Stimulated activated CD4-positive, alpha-beta T cell treated with anti-CD3 and anti-CD28 coated beads, Interleukin-4, amount 100 ng/mL, for 24 hours (primary cell): ENCODE measurements at places on chromosomes 16 and 17.

DNA sequence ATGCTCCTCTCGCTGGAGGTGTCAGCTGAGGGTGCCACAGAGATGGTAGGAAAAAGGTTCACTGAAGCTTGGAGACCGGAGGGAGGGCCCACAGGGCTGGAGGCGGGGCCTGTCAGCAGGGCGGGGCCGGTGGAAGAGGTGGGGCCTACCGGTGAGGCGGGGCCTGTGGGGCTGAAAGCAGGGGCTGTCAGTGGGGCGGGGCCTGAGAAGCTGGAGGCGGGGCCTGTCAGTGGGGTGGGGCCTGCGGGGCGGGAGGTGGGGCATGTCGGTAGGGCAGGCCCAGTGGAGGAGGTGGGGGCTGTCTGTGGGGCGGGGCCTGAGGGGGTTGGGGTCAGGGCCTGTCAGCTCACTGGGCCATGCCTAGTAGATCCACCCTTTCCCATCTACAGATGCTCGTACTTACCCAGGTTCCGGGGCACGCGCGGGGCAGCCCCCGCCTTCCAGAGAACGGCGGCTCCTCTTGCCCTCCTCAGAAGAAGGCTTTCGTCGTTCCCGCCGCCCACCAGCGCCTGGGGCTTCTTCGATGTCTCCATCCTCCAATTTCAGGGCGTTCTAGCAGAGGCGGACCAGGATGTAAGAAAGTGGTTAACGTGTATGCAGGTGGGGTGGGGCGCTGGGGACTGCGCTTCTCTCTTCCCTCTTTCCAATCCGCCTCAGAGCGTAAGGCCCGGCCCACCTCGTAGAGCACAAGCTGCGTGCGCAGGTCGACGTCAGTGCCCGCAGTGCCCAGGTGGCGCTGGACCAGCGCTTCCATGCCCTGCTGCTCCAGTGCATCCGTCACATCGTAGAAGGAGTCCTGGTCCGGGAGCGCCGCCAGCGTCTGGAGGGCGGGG is 9.8 kb downstream of the TMEM208 start:
- peak; percentile 80 for DNase-seq

- no peak for DNase-seq
These were observed 57.4 kb downstream of the SYNRG start for GRCh38 chr17:37551788-37552187.

- DNase-seq = no peak
These were observed 20.0 kb upstream of the ZFHX3 start for GRCh38 chr16:73067671-73068540.

DNA sequence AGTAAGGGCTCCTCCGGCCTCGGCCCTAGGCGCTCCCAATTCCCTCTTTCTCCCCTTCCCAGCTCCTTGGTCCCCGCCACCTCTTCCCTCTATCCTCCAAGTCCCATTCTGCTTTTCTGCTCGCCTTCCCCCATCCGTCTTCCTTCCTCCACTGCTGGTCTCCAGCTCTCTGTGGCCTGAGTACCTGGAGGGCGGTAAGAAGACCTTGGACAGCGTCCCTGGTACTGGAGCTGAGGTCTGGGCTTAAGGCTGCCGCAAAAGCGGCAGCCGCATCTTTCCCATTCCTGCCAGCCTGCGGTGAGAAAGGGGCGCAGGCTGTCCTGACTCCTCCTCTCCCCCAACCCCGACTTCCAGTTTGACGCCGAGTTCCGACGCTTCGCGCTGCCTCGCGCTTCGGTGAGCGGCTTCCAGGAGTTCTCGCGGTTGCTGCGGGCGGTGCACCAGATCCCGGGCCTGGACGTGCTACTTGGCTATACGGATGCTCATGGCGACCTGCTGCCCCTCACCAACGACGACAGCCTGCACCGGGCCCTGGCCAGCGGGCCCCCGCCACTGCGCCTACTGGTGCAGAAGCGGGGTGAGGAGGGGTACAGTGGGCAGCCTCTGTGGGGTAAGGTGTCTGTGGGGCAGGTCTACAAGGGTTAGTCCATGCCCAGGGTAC is 471 bp downstream of the PARD6A start:
- DNase-seq = no peak

DNA sequence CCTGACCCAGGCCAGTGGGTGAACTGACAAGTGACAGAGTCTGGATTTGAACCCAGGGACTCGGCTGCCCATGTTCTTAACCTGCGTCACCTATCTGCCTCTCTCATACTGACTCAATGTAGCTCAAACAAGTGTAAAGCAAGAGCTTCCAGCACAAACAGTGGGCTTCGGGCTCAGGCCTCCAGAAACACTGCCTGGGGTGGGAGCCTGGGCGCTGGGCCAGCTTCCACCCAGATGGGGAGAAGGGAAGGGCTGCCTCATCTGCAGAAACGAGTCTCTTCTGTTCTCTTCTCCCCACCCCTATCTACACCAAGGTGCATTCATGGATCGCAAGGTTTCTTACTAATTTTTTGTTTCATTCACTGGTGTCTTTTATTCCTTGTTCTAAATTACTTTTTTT is 1.3 kb downstream of the CDRT4 start:
- DNase-seq = no peak

DNA sequence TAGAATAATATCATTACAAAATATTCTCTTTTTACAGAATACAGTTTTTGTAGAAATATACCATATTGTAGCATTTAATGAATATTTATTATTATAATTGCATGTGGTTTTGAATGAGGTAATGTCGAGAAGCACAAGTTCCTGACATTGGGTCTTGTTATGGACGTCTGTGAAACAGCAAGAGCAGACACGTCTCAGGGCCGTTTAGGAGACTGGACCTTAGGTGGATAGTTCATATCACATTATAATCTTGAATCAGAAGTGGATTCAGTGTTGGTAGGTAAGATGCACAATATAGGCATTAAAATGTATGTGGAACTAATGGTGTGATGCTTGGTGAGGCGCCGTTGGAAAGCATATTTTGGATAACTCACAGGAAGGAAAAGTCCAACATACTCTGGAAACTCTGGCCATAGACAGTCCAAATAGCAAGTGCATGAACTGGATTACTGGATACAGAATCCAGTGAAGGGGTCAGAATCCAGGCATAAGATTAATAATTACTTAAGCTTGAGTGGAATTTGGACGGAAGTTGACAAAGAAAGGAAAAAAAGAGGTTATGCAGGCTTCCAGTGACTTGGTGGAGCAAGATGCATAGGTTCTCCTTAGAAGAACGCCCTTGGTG is 17.2 kb downstream of the ABCA8 start:
- DNase-seq = no peak

- no peak for DNase-seq
These were observed 1.9 kb downstream of the NOD2 start for GRCh38 chr16:50695017-50696000.

DNA sequence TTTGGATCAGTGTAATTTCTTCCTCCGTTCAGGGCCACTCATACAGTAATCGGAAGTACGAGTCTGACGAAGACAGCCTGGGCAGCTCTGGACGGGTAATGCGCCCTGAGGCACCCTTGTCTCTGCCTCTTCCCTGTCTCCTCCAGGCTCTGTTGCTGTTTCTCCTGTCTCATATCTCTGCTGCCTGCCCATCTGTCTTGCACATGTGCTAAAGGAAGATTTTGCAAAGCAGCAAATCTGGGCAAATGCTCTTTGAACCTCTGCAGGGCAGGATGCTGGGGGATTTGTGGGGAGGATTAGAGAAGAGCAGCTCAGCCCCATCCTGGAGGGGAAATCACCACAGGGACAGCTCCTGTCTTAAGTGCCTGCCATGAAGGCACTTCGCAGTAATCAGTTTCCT is 32.4 kb upstream of the POLR3E start:
- DNase-seq = no peak

DNA sequence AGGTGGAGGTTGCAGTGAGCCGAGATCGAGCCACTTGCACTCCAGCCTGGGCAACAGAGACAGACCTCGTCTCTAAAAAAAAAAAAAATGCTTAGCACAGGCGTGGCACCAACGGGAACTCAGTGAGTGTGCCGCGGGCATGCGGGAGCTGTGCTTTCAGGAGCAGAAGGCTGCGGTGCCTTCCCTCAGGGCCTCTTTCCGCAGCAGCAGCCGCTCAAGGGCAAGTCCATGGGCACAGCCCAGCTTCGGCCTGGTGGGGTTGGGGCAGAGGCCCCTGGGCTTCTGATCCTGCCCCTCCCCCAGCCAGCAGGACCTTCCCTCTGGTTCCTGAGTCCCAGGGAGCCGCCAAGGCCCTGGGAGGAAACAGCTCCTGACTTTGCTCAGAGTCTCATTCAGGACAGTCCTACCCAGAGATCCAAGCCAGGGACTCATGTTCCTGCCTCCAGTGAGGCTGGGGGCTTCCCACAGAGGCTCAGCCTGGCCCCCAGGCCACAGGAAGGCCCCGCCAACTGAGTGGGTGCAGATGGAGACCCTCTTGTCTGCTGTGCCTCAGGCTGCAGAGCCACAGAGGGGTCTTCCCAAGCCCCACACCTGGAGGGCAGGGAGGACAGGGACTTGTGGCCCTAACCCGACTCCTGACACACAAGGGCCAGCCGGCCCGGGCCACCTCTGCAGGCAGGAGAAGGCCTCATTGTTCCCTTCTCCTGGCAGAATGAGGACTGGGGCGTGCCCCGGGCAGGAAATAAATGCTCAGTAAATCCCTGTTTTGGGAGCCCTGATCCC is 3.3 kb upstream of the ZG16B start:
- DNase-seq = no peak

- no peak for DNase-seq
These were observed 608 bp upstream of the COX10 start for GRCh38 chr17:14068542-14069250.

GRCh38 chr16:77674888-77675287 is 47.4 kb upstream of the NUDT7 start:
- no peak for DNase-seq

GRCh38 chr16:59212492-59213024 is 478.4 kb upstream of the GOT2 start:
- DNase-seq = no peak

DNA sequence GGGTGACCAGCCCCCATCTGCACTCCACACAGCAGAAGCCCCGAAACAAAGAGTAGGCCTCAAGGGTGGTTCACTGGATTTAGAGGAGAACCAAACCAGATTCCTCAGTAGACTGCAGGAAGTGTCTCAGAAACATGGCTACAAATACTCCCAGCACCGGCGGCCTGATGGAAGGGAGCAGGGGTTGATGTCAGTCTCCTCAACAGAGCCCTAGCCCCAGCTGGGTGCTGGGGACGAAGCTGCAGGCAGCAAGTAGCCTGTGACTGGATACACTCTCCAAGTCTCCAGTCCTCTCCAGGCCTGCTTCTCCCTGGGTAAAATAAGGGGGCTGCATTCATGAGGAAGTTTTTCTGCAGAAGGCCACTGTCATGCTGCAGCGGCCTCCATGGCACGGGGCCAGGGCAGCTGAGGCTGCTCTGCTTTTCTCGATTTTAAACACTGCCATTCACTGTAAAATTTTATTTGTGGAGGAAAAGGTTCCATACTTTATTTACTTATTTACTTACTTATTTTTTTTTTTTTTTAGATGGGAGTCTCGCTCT is 36.7 kb upstream of the SREBF1 start:
- no peak for DNase-seq

DNA sequence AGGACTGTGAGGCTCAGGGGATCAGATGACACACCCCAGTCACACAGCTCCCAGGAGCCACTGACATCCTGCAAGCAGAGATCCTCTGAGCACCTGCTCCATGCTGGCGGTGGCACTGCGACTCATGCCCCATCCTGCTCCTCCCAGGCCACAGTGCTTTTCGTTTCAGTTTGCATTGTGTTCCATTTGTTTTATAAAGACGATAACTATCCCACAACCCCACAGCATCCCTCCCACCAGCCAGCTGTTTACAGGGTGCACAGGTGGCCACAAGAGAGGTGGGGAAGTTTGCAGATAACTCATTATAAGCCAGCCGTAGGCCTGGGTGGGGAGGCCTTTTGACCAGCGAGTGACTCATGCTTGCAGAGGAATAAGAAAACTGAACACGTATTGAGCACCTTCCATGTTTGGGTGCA is 28.2 kb downstream of the BCO1 start:
- no peak for DNase-seq

GRCh38 chr17:72920513-72920912 is 172.0 kb downstream of the SLC39A11 start:
- no peak for DNase-seq

DNA sequence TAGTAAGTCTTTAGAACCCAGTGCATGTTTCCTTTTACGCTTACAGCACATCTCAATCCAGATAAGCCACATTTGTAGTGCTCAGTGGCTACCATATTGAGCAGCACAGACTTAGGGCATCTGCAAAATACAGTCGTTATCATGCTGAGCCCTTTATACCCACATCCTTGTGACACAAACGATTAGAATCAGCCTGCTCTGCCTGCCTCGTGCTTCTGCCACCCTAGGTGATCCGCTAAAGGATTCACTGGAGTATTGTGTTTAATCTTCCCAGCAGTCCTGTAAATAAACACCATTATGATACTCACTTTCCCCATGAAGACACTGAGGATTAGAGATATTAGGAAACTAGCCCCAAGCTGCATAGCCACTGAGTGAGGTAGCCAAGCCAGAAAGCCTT is 51.3 kb upstream of the FA2H start:
- DNase-seq = no peak

DNA sequence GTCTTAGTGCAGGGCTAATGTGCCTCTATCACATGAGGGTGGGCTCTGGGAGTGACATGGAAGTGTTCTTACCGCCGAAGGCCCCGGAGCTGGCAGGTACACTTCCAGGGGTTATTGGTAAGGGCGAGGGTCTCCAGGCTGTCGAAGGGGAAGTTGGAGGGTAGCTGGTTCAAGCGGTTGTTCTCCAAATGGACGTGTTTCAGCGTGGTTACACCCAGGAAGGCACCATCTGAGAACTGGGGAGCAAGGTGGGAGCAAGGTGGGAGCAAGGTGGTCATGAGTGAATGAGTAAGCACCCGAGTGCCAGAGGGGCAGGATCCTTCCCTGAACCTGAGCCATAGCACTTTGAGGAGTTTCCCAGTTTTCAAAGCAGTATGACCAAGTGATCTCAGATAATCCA is 3.0 kb downstream of the CHAD start:
- no peak for DNase-seq

DNA sequence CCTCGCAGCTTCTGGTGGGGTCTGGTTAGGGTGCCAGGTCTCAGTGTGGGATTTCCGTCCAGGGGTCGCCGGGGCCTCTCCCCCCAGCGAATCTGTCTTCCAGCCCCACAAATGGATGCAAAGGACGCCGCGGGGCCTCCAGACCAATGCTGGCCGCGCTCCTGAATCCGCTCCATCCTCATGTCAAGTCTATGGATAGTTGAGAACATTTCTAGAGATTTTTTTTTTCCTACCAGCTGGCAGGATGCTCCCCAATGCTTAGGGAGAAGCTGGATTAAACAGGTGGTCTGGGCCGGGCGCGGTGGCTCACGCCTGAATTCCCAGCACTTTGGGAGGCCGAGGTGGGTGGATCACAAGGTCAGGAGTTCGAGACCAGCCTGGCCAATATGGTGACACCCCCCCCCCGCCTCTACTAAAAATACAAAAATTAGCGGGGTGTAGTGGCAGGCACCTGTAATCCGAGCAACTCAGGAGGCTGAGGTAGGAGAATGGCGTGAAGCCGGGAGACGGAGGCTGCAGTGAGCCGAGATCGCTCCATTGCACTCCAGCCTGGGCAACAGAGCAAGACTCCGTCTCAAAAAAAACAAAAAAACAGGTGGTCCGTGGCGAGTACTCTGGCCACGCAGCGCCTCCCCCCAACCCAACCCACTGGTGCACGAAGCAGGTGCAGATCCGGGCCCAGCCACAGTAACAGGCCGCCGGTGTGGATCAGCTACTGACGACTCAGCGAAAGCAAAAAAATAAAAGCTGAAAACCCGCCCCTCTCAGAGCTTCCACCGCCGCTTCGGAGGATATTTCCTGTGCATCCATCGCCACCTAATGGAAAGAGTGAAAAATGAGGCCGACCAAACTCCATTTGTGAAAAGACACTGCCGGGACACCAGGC is 1.1 kb upstream of the NXN start:
- DNase-seq = peak; percentile 82
